ENCODE measurements at places on chromosomes 6 and 20.

DNA sequence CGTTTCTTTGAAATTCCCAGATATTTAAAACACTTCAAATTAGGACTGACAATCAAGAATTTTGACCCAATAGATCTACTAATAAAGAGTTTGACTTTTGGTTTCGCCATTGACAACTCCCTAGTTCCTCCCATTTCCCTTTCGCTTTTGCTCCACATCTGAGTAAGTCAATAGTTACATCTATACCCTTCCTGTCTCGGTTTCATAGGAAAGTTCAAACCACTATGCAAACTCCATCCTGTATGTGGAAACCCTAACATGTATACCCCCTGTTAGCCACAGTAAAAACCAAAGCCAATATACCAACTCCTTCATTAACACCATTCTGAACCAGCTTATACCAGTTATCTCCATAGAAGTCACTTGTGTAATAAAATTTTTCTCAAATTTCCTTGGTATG lies 311.1 kb downstream of the MMUT start:
- no peak for DNase-seq

- no peak for DNase-seq
Measured at GRCh38 chr20:49539481-49540231, 28.3 kb downstream of the PTGIS start.

- DNase-seq: no peak
Measured at GRCh38 chr6:34414999-34415858, 10.6 kb downstream of the RPS10 start.

GRCh38 chr20:57747861-57748481 lies 38.2 kb upstream of the PMEPA1 start:
- DNase-seq: no peak

DNA sequence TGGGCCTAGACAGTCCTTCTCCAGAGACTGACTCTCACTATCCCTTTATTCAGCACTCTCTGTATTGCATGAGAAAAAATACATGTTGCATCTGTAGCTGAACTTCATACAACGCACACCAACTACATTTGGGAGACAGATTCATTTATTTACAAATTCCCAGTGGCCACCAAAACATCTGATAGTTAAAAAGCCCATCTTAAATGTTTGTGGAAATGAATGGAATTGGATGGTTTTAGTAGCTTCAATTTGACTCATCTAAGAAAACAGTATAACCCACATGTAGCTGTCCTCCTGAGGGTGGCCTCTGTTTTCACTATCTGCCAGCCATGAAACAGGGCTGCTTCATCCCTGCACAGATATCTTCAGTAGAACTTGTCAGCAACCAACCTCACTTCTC lies 116.3 kb downstream of the PCSK2 start:
- DNase-seq: no peak

DNA sequence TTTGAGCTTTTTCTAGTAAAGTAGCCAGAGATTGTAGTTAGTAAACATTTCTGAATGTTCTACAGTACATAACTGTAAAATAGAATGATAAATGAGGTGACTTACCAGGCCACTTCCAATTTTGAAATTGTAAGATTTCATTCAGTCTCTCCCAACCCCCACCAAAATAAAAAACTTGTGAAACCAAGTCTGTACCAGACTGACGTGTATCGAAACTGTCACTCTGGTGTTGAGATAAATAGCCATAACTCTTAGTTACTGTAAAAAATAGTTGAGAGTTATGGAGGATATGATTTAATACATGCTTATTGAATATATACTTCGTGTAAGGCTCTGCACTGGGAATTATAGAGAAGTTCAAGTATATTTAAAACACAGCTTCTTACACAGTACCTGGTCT lies 455.7 kb downstream of the PLCB1 start:
- no peak for DNase-seq

GRCh38 chr6:31113861-31114540 lies 599 bp upstream of the PSORS1C1 start:
- DNase-seq: no peak

DNA sequence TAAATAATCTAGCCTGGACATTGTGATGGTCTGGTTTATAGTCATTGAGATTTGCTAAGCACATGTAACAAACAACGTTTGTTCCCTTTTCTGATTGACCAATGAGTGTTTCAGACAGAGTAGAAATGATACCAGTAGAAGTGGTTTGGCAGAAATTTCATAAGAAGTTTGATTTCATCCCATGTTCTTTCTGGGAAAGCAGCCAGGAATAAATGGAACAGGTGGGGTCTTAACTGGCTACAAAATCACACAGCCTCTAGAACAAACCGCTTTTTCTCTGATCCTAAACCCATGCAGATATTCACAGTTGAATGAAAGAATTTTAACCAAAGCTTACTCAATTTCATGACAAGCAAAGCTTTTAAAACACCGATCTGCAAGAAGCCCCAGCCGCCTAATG lies 227.5 kb downstream of the UST start:
- DNase-seq: no peak

- DNase-seq: no peak
Measured at GRCh38 chr20:54321352-54322087, 113.6 kb downstream of the PFDN4 start.

DNA sequence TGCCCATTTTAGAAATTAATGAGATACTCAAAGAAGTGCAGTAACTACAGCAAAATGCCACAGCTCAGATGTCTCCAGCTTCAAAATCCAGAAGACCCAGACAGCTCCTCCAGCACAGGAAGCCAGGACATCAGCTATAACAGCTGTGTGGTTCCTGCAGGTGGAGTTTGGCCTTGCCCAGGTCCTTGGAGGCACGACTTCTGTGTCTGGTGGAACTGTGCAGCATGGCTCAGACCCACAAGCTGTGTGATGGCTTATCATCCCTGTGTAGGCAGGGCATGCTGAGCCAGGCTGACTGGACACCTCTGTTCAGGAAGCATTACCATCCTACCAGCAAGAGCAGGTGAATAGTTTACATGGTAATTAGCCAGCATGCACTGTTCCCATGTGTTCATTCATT lies 26.5 kb upstream of the CD93 start:
- no peak for DNase-seq
